ENCODE measurements at places on chromosomes 3 and 15.

GRCh38 chr15:65311760-65312159, 7.3 kb downstream of the RNU5B-1 start:
- no peak for DNase-seq

GRCh38 chr15:50377867-50378751, 23.1 kb upstream of the GABPB1 start:
- DNase-seq: no peak

GRCh38 chr3:55823001-55823400, 335.9 kb upstream of the WNT5A start:
- DNase-seq: no peak

GRCh38 chr3:12549971-12550760, 4.9 kb upstream of the MKRN2OS start:
- DNase-seq: no peak

DNA sequence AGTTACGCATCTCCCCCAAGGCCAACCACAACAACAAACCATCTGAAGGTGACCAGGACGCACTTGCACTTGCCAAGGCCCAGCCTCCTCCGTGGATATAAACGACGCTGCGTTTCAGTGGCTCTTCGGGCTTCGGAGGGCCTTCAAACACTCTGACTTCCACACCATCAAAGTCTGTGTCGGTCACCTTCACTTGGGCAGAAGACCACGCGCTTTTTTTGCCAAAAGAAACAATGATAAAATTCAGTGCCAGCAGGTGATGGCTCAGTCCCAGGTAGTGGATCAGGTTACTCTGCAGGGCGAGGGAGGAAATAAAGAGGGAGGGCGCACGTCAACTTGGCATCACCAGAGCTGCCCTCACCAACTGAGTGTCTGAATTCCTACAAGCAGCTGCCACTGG, 63.0 kb downstream of the NCEH1 start:
- no peak for DNase-seq

DNA sequence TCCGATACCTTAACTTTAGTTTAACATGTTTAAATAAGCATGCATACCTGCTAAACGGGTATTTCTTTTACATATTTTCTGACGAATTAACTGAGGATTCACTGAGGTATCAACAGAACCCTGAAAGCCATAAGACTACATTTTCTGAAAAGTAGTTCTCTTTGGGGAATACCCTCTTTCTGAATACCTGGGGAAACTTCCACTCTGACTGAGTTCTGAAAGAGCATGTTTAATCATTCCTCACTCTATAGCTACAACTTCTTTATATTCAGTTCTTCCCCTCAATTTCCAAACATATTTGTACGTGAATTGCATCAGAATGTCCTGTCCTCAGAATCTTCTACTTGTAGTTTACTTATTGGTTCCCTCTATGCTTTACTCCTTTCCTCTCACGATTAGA, 403.0 kb downstream of the ROBO1 start:
- no peak for DNase-seq

GRCh38 chr3:161084277-161084676, 20.9 kb downstream of the B3GALNT1 start:
- no peak for DNase-seq

DNA sequence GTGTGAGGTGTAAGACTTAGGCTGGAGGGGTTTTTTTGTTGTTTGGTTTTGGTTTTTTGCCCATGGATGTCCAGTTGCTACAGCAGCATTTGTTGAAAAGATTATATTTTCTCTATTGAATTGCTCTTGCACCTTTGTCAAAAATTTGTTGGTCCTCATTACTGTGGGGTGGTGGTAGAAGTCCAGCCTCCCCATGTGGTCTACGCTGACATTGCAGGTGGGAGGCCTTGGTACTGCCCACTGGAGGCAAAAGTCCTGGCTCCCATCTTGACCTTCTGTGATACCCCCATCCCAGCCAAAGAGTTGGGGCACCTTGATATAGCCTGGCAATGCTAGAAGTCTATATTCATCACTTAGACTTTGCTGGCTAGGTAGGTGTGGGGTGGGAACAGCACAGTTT, 5.4 kb upstream of the RAB6B start:
- no peak for DNase-seq

GRCh38 chr3:18419232-18419631, 5.9 kb downstream of the SATB1 start:
- DNase-seq: no peak

DNA sequence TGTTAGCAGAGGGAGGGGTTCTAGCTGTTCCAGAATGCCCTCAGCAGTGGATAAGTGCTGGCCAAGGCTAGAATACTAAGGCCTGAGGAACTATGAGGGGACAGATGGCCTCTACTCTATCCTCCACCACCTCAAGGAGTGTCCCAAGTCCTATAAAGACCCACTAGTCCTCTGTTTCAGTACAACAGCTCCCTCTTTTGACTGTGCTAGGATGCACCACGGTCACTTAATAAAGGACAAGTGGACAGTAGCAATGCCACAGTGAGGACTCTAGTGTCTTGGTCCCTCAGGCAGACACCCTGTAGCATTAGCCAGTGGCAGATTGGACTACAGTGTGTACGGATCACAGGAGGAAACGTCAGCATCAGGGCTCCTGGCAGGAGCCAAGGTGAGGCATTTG, 171.8 kb upstream of the PROK2 start:
- DNase-seq: no peak

DNA sequence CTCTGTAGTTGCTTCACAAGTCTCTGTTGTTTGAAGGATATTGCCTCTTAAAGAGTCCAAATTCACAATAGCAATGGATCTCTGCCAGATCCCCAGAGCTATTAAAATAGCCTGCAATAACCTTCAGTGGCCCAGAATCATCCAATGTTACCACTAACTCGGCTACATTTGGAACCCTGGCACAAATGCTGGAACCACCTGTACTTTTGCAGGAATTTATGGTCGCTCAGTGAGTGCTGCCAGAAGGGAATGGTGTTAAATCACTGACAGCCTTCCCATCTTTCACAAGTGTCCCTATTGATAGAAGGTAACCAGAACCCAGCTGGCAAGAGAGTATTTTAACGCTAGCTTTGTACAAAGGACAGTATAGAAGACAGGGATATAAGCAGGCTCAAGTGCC, 298.8 kb upstream of the PLSCR5 start:
- DNase-seq: no peak

- DNase-seq: no peak
Observed at GRCh38 chr3:149382518-149382917, 5.1 kb upstream of the TM4SF1 start.

DNA sequence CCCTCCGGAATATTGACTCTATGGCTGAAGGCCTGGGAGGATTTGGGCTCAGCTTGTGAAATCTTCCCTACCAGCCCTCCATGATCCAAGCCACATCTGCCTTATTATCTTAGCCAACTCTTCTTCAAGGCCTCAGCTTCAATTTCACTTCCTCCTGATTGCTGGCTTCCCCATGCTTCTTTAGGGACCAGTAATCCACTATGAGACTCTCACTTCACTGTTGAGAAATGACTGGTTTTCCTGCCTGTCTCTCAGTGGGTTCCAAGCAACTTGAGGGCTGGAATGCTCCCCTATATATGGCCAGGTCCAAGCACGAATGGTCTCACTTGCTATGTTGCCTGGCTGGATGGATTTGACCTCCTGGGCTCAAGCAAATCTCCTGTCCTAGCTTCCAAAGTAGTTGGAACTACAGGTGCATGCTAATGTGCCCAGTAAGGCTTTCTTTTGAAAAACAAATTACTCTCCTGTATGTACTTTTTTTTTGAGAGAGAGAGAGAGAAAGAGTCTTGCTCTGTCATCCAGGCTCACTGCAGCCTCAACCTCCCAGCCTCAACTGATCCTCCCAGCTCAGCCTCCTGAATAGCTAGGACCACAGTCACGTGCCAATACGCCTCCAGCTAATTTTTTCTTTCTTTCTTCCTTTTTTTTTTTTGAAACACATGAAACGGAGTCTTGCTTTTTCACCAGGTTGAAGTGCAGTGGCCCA, 7.9 kb upstream of the PIK3CB start:
- DNase-seq: no peak

DNA sequence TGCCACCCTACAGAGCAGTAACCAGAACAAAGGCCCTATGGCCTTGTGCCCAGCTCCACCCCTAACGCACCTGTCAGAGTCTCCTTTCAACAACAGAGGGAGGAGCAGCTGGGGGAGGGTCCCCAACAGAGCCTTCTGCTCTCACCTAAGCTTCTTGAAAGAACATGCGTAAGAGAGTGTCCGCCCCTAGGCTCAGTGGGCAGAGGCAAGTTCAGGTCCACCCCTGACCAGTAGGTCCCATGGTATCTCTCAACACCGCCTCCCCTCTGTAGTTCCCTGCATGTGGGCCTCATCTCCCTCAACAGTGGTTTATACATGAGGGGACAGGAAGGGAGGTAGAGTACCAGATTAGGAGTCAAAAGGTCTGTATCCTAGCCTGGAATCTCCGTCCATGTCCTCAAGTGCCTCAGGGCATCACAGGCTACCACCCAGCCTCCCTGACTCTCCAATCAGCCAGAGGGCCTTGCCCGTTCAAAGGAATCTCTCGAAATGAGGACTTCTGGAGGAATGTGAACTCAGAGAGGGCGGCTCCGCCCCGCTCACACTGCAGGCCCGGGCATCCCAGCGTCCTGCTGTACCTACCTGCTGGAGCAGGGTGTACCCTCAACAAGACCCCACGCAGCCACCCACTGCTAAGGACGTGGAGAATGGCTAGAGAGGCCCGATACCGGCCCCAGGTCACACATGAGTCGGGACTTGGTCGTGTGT, 680 bp downstream of the POC1A start:
- no peak for DNase-seq

DNA sequence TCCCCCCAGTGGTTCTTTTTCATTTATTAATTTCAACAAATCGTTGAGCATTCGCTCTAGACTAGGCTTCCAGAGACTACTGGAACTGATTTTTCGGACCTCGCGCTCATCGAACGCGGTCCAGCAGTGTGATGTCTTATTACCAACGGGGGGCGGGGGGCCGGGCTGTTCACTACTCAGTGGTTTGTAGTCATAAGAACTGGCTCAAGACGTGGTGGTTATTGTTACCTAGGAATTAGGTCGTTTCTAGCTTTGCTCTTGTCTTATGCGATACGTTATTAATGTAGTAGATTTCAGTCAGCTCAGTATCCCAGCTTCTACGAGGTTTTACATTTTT, 858 bp downstream of the RBM5 start:
- no peak for DNase-seq

DNA sequence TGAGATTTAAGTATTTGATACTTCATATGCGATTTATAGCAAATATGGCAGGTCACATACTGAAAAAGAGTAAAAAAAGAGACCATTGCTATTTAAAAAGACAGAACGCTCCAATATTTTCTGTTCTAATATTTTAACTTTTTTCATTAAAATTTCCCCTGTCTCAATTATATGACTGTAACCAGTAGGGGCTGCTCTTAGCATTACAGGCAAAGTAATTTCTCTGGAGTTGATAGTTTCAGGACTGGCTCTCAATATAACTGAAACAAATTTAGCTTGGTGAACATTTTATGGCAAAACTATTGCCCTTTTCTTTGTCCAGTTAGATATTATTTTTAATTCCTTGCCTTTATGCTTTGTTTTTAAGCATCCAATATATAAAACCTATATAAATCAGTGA, 286.3 kb upstream of the ROBO2 start:
- DNase-seq: no peak

DNA sequence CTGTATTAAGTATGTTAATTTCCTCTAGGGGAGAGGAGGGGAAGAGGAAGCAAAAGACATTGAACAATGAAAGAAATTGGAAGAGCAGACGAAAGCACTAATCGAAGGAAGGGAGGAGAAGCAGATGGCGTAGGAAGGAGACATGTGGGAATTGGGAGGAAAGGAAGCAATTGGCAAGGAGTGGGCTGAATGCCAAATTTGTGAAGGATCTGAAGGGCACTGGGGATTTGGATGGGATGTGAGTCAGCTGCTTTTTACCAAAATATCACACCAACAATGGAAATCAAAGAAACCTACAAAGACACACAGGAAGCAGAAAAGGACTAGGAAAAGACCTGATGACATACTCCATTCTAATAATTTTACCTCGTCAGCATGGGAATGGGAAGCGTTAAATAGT, 1029.8 kb downstream of the ROBO1 start:
- DNase-seq: no peak

GRCh38 chr15:41494190-41494921, 682 bp downstream of the ITPKA start:
- DNase-seq: no peak

GRCh38 chr15:71323584-71323983, 208.3 kb downstream of the THSD4 start:
- DNase-seq: no peak

- no peak for DNase-seq
Observed at GRCh38 chr3:87181551-87181950, 45.6 kb upstream of the CHMP2B start.

GRCh38 chr3:40846451-40846850, 321.7 kb downstream of the ZNF621 start:
- no peak for DNase-seq

DNA sequence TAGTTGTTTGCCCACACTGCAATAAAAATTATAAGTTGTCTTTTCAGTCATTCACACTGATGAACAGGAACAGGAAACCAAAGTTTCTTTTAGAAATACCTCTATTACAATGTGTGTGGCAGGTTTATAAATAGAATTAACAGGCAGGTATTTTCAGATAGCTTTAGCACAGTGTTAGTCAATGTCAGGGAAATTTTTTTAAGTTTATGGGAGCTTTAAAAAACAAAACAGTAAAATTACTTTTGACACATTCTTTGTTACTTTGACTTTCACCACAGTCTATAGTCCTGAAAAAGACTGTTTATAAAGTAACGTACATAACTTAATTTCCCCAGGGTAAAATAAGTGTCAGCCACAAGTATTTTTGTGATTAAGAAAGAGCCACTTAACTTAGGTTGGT, 38.1 kb downstream of the SERPINI1 start:
- DNase-seq: no peak

GRCh38 chr3:81451140-81451539, 310.3 kb downstream of the GBE1 start:
- no peak for DNase-seq

GRCh38 chr3:154290187-154290586, 34.1 kb downstream of the DHX36 start:
- DNase-seq: no peak

DNA sequence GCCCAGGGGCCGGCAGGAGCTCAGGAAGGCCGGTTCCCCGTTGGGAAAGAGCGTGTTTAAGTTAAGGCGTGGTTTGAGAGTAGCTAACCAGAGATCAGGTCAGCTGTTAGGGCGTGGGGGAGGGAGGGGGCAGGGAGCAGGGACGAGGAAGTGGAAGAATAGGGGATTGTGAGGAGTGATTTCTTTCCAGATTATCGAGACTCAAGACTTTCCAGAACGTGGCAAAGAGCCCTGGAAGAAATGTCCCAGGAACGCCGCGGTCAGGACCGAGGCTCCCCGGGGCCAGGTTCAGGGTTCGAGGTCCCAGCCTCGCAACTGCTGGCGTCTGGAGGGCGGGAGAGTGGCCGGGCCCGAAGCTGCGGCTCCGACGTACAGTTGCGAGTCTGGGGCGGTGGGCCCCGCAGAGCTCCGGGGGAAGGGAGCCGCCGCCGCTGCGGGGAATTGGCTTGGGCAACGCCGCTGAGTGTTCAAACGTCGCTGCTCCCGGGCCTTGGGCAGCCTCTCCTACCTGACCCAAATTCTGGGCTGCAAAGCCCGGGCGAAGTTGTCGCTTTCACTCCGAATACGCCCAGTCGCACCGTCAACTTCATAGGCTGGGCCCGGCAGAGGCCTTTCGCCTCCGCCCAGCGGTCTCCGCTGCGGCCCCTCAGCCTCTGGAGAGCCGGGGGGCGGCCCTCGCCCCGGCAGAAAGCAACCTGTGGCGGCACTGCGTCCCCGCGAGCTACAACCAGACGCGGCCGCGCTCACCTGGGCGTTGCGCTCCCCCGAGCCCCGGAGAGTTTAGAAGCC, 9.5 kb downstream of the ISL2 start:
- no peak for DNase-seq

GRCh38 chr3:14138109-14138877, 13.4 kb downstream of the TMEM43 start:
- no peak for DNase-seq

- no peak for DNase-seq
Observed at GRCh38 chr3:99965681-99966408, 148.2 kb downstream of the CMSS1 start.

Data from retinal pigment epithelial cell (primary cell).